ENCODE measurements at places on chromosomes 12 and 14.

GRCh38 chr12:132294121-132295034, 35.0 kb downstream of the GALNT9 start:
- DNase-seq = no peak

DNA sequence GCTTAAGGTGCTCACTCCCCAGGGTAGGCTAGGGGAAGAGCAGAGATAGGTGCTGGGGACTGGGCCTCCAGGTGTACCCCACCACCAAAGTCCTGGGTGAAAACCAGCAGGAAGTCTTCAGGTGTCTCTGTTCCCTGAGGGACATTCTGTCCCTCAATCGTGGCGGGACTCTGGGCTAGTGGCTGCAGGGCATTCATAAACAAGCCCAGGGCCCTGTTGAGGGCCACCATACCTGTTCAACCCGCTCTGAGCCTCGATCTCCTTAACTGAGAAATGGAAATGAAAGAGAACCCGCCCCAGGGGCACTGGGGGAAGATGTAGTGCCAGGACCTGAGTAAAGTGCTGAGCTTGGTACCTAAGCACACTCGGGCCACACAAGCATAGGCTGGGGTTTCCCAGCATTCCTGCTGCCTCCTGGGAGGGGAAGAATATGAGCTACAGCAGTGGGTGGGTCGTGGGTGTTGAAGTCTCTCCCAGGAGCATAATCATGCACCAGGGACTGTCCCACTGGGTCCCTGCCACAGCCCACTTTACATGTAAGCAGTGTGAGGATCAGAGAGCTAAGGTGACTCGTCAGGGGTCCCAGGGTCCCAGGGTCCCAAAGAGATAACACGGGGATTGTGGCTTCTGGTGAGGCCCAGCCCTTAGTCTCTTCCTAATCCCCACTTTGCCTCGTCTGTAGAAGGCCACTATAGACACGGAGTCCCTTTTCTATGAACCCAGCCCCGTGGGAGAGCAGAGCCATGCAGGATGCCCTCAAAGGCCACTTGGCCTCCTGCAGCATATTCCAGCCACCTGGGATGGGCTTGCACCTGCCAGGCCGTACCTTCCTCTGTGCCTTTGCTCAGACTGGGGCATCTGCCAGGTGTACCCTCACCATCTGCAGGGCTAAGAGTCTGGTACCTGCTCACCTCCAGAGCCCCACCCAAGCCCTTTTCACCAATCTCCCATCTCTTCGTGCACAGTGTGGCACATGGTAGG, 14.4 kb downstream of the FAM222A start:
- no peak for DNase-seq

DNA sequence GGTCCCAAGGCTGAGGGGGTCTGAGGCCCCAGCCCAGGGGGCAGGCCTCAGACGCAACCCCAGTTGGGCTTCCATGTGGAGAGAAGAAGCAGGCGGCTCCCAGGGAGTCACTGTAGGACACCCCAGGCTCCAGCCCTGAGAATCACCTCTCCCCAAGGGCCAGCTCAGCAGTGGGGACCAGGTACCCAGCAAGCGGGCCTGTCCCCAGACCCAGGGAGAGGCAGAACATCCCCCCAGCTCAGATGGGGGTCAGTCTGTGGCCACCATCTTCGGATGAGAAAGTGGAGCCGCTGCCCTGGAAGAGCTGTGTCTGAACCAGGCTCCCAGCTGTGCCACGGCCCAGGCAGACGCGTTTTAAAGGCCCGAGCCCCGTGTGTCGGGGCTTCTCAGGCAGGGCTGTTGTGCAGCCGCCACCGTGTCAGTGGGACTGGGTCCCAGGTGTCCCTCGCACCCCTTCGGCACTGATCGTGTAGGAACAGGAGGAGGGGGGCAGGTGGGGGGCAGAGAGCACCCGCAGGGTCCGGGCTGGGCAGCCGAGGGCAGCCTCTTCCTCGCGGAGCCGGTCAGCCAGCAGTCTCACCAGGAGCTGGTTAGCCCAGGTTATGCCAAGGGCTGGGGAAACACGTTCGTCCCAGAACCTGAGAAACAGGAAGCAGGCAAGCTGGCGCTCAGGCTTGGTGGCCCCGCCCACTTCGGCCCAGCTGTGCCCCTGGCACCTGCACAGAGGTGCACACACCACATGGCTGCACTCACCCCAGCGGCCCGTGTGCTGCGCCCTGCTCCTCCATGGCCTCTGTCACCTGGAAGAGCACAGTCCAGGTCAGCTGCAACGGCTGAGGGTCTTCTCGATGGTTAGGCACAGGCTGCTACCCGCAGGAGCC, 16.6 kb downstream of the XRCC3 start:
- no peak for DNase-seq

DNA sequence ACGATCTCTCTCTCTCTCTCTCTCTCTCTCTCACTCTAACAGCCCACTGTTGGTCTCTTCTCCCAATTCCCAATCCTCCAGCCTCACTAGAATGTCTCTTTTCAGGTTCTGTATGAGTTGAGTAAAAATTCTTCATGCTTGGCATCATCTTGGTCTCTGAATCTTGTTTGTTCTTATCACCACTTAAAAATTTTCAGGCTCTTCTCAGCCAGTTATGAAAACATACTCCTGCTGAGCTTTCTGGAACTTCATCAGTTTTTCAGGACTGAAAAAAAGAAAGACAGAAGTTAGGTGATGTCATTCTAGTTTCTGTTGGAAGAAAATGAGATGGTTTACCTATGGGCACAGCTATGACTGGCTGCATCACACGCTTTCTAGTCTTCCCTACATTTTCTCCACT, 11.5 kb upstream of the IL22 start:
- DNase-seq = no peak

DNA sequence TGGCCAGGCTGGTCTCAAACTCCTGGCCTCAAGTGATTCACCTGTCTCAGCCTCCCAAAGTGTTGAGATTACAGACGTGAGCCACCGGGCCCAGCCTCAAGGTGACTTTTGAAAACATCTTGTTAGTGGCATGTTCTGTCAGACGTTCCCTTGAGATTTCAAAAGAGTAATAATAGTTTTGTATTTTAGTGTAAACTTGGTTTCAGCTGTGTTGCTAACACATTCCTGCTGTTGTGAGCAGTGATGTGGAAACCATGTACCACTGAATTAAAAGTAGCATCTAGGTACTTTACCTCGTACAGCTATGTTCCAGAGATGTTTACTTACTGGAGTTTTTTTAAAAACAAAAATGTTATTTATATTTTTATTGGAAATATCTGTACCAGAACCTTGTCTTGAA, 111.3 kb downstream of the AEBP2 start:
- no peak for DNase-seq

Measured in stimulated activated CD8-positive, alpha-beta memory T cell treated with anti-CD3 and anti-CD28 coated beads, Interleukin-15, amount 100 ng/mL, for 48 hours (primary cell).